ENCODE measurements at places on chromosomes 16 and 17.

DNA sequence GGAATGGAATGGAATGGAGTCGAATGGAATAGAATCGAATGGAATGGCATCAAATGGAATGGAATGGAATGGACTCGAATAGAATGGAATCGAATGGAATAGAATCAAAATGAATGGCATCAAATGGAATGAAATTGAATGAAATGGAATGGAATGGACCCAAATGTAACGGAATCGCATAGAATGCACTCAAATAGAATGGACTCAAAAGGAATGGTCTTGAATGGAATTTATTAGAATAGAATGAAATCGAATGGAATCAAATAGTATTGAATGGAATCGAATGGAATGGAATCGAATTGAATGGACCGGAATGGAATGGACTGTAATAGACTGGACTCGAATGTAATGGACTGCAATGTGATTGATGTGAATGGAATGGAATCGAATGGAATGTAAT lies 501.4 kb upstream of the WSB1 start:
- DNase-seq, result no peak

DNA sequence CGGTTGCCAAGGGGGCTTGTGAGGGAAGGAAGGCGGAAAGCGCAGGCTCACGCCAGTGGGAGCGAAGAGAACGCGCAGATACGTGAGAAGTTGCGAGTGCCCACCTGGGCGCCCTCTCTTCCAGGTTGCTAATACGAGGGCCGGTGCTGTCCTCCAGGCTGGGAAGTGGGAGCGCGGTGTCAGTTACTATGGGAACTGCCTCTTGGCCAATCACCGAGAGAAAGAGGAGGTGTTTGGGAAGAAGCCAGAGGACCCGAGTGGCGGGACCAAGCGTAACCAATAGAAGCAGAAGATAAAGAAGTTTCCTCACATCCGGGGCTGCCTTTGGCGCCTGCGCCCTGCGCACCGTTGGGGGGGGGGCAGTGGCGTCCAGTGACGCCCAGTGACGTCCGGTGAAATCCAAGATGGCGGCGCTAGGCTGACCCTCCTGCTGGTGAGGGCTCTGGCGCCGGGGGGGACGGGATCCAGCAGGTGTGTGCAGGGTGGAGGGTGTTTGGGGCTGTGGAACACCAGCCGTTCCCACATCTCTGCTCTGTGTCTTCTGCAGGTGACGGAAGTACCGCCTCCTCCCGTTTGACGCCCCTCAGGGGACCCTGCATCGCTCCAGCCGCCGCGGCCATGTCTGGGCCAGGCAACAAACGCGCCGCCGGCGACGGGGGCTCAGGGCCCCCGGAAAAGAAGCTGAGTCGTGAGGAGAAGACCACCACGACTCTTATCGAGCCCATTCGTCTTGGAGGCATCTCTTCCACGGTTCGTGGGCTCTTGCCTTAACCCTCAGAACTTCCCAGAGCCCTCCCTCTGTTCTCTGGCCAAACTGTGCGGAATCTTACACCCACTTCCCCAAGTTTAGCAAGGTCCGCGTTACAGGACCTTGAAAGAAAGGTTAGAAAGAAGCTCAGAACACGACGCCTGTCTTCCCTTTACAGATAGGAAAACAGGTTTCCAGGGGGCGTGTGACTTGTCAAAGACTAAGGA lies at the start of the genes CFAP119 and RNF40:
TSS of gene CFAP119 (minus strand) at position 135 of the 975 bp plus-strand sequence. CDS start 314 bp downstream, outside the sequence.
TSS of gene RNF40 (plus strand) at position 395 of the 975 bp plus-strand sequence. CDS start at position 619, 224 bp downstream.
- DNase-seq, result peak; percentile 99

DNA sequence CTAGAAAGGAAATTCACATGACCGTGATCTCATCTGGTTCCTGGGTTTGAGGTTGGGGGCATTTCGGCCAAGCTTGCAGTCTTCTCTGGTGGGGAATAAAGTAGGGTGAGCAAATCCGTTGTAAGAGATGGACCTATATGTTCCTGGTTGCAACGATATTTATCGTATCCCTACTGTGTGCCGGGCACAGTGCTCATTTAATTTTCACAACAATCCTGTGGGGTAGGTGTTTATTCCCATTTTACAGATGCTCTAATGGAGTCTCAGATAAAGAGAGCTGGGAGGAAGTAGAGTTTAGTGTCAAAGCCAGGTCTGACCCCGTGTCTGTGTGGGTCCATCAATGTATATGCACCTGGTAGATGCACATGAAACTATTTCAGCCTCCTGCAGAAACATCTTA lies 9.4 kb downstream of the CMIP start:
- no peak for DNase-seq

- no peak for DNase-seq
Observed at GRCh38 chr16:67915831-67916723, 15.6 kb downstream of the CTRL start.

DNA sequence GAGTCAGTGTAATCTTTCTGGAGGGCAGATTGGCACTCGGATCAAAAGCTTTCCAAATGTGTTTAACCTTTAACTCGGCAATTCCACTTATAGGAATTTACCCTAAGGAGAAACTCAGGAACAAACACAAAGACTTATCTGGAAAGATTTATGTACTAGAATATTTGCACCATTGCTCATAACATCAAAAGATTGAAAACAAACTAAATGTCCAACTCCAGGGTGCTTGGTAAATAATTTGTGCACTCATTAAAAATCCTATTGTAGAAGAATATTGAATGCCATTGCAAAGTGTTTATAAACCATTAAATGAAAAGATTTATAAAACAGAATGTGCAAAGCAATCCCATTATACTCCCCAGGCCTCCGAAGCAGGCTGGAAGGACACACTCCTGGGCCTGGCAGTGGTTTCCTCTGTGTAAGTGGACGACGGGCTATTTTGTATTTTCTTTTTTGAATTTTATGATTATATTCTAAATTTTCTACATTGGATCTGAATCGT lies 18.7 kb upstream of the RBFOX3 start:
- DNase-seq, result no peak

DNA sequence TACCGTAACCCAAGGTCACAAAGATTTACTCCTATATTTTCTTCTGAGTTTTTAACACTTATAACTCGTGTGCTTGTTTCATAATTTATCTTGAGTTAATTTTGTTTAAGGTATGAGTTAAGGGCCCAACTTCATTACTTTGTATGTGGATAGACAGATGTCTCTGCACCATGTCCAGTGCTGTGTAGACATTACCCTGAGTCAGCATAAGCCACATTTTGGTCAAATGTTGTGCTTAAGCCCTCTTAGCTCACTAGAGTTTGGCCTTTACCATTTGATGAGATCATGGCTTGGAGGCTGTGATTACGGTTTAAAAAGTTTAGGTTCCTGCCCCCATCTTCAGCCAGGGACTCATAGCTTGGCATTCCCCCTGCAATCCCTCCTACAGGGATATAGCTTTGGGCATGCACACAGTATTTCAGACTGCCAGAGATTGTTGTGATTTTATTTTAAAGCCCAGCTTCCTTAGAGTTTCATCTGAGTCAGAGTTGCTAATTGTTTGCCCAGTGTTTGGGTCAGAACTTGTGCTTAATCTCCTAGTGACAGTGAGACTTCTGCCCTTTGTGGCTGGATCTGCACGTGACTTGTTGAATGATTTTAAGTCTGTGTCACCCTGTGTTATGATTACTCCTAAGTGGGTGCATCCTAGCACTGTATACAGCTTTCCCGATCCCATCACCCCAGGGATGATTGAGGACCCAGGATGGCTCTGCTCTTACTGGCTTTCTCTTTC lies 393.1 kb downstream of the CNTNAP4 start:
- no peak for DNase-seq

DNA sequence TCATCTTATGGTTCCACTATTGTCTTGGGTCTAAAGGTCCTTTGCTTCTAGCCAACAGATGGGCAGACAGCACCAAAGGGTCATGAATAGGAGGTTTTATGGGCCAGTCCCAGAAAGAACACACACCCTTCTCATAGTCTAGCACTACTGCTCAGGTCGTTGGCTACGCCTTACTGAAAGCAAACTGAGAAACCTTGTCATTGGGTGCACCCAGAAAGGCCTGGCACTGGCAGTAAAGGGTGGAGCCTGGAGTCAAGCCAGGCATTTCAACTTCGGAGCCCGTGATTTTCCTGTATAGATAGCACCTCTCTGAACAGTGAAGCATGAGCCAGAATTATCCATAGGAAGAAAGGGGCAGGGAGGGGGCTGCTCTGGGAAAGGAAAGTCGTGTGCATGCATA lies 74.9 kb downstream of the VAT1L start:
- DNase-seq, result no peak

Measured in NCI-H1930 (cell line).